Osteoblast (primary cell): ENCODE measurements at places on chromosomes 5 and 9. TPM values are rescaled to one million over a fixed set of nuclear protein-coding genes. Genes with fewer than 3 reads are reported as not detected.

ANKRD20A1 gene
- total RNA-seq, result not detected in 2 replicates

- H3K27me3 ChIP-seq, result no peaks in the 10 kb centered on the region
- no peak overlapping the region for H3K27ac ChIP-seq
- H3K4me1 ChIP-seq, result peaks cover 9% of the 10 kb centered on the region
- no peak for DNase-seq
Observed at GRCh38 chr5:158883502-158883901, 216.2 kb downstream of the EBF1 start.

- no peaks in the 10 kb centered on the region for H3K4me1 ChIP-seq
- no peak overlapping the region for H3K4me3 ChIP-seq
- H3K27ac ChIP-seq, result no peak overlapping the region
- no peaks in the 10 kb centered on the region for H3K36me3 ChIP-seq
Observed at GRCh38 chr5:59829386-59829785, 64.1 kb downstream of the PDE4D start.

CORO2A gene
- 0.29 and 0.72 TPM in 2 replicates for total RNA-seq

DNA sequence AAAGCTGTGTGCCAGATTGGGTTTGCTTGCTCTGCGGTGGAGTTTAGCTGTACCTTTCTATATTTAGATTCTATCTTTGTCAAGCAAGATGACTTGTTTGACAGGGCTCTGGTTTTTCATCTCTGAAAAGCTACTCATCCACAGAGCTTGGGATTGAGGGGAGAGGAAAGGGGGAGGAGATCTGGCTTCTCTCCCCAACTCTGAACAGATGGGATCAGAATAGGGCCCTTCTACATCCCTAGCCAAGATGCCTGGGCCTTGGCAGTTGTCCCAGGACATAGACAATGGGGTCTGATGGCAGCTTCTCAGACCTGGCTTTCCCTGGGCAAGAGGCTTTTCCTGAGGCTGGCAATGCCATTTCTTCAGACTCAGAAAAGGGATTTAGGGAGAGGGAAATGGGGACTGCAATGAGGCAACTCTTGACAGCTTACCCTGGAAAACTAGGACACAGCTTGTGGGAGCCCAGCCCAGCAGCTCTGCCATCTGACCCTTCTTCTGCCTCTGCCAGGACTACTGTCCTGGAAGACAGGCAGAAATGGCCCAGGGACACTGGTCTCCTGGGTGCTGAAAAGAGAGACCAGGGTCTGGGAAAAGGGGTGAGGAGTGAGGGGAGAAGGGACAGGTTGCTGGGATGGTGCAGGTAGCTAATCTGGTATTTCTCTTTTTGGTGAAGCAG, 50.2 kb upstream of the ASTN2 start:
- DNase-seq, result no peak
- H3K4me1 ChIP-seq, result no peaks in the 10 kb centered on the region
- H3K27ac ChIP-seq, result no peak overlapping the region
- no peak overlapping the region for H3K4me3 ChIP-seq
- no peaks in the 10 kb centered on the region for H3K27me3 ChIP-seq

- peaks cover 53% of the 10 kb centered on the region for H3K4me1 ChIP-seq
- no peaks in the 10 kb centered on the region for H3K36me3 ChIP-seq
- DNase-seq, result peak; percentile 67
- no peak overlapping the region for H3K27ac ChIP-seq
- no peaks in the 10 kb centered on the region for H3K27me3 ChIP-seq
- H3K4me3 ChIP-seq, result no peak overlapping the region
Observed at GRCh38 chr5:38598994-38599617, 42.7 kb upstream of the LIFR start.

LHX6 gene
- total RNA-seq, result not detected in 2 replicates

DNA sequence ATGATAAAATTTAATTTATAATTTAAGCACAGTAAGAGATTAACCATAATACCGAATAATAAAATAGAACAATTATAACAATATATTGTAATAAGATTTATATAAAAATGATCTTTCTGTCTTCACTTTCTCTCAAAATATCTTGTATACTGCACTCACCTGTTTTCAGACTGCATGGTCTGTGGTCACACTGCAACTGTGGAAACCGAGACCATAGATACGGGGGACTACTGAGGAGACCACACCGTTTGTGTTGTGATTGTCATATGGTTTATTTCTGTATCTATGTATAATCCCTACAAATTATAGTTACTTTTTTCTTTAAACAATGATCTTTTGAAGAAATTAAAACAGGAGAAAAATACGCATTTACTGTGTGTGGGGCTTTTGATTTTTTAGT, 78.8 kb upstream of the TNFAIP8 start:
- no peaks in the 10 kb centered on the region for H3K36me3 ChIP-seq
- no peak for DNase-seq
- H3K4me1 ChIP-seq, result peaks cover 16% of the 10 kb centered on the region
- no peak overlapping the region for H3K27ac ChIP-seq

ENTPD2 gene
- not detected in 2 replicates for total RNA-seq

DNA sequence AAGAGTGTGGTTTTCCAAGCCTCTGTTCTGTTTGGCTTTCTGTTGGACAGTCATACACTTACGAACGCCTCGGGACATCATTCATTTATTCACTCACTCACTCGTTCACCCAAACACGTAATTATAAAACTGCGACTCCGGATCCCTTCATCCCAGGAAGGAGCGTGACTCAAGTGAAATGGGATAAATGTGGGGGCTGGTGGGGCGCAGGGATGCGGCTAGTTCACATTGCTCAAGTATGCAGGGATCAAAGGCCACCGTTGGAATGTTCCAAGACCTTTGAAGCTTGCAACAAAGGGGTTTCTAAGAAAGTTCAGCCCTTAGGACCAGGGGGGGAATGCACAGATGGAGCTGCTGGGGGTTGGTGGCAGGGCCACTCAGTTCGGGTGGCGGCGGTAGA, 64.2 kb downstream of the CFAP77 start:
- no peaks in the 10 kb centered on the region for H3K4me1 ChIP-seq
- H3K36me3 ChIP-seq, result no peaks in the 10 kb centered on the region
- no peak overlapping the region for H3K4me3 ChIP-seq
- H3K27ac ChIP-seq, result no peak overlapping the region
- H3K27me3 ChIP-seq, result peaks cover 24% of the 10 kb centered on the region
- no peak for DNase-seq

DNA sequence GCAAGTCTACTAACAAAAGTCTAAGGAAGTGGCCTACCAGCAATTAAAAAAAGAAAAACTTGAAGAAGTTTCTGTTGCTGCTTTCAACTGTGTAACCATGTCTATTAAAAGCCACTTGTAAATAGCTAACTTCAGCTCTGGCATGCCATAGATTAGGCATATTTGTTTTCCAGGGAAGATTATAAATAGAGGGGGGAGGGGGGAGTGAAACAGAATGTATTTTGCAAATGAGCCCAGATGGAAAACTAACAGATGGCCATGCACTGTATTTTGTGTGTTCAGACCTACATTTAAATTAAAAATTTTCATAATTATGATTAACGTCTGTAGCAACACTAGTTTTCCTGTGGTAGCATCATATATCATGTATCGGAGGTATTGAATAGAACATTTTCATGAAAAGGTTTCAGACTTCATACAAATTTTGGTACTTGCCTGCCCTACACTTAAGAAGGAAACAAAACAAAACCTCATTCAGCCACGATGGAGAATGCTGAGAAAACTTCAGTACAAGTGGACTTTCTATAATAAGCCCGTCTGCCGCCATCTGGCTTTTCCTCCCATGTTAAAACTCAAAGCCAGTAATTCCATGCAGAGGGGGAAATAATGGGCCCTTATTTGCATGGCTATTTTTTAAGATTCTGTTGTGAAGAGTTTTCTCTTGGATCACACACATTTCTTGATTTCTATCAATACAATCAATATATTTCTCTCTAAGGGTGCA, 220.4 kb upstream of the SMARCA2 start:
- H3K36me3 ChIP-seq, result no peaks in the 10 kb centered on the region
- no peaks in the 10 kb centered on the region for H3K27me3 ChIP-seq
- no peak for DNase-seq
- no peaks in the 10 kb centered on the region for H3K4me1 ChIP-seq

CYFIP2 gene
- total RNA-seq, result 4.7 and 6.5 TPM in 2 replicates

TRIM7 gene
- total RNA-seq, result 0.29 and 0.72 TPM in 2 replicates

STING1 gene
- 46.3 and 48.3 TPM in 2 replicates for total RNA-seq
